ENCODE measurements at places on chromosomes 1 and 21. TPM values are rescaled to one million over a fixed set of nuclear protein-coding genes. Genes with fewer than 3 reads are reported as not detected.

The ECE1 gene
- total RNA-seq: 69.7 TPM

The FAM151A gene
- total RNA-seq: 0.34 TPM

The ZMYM4 gene
- total RNA-seq: 13.5 TPM

The SMPDL3B gene
- total RNA-seq: 1.5 TPM

The RBBP5 gene
- total RNA-seq: 14.5 TPM

The LCE1B gene
- not detected for total RNA-seq

The VWA1 gene
- 12.5 TPM for total RNA-seq

The G0S2 gene
- 3.5 TPM for total RNA-seq

The CD244 gene
- total RNA-seq: not detected

The TBX15 gene
- total RNA-seq: 0.07 TPM

The TNN gene
- total RNA-seq: not detected

The HSD3B2 gene
- not detected for total RNA-seq

The SLC44A3 gene
- 1.8 TPM for total RNA-seq

The NCAM2 gene
- not detected for total RNA-seq

The TNFSF4 gene
- total RNA-seq: 0.09 TPM

The HCRTR1 gene
- not detected for total RNA-seq

The RAP1GAP gene
- total RNA-seq: 10.1 TPM

The DTL gene
- 20.0 TPM for total RNA-seq

The PLA2G2A gene
- total RNA-seq: not detected

The KDM5B gene
- 19.9 TPM for total RNA-seq

The FAM131C gene
- total RNA-seq: 19.1 TPM

The PLPPR5 gene
- not detected for total RNA-seq
